Sigmoid colon (tissue), 7 donors: ENCODE measurements at places on chromosomes 7 and 10. TPM values are rescaled to one million over a fixed set of nuclear protein-coding genes. Genes with fewer than 3 reads are reported as not detected.

DNA sequence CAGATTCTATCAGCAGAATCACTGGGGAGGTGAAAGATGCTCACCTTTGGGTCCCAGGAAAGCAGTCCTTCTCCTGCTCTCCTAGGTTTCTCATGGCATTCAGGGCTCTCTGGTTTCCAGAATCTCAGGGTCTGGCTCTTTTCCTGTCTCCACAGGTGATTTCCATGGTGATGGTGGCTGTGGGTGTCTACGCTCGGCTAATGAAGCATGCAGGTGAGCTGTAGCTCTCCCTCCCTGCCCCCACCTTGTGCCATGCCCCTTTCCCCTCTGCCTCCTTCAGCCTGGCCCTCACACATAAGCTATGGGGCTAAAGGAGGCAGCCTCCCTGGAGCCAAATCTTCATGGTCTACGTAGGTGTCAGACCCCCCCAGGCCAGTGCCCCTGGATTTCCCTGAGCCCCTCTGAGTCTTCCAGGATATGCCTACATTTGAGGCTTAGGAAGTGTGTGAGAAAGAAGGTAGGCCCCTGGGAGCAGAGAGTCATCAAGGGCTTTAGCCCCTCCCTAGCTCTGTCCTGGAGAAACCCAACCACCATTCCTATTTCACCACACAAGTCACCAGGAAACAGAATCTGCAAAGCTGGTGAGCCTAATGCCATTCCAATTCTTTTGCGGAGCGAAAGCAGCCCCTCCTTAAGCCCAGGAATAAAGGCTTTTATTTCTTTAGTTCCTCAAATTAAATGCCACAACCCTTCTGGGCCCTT lies 17.2 kb downstream of the TSPAN33 start:
- no peak overlapping the region for H3K27ac ChIP-seq
- H3K36me3 ChIP-seq = no peaks in the 10 kb centered on the region
- no peak overlapping the region for H3K4me3 ChIP-seq
- H3K27me3 ChIP-seq = no peaks in the 10 kb centered on the region

DNA sequence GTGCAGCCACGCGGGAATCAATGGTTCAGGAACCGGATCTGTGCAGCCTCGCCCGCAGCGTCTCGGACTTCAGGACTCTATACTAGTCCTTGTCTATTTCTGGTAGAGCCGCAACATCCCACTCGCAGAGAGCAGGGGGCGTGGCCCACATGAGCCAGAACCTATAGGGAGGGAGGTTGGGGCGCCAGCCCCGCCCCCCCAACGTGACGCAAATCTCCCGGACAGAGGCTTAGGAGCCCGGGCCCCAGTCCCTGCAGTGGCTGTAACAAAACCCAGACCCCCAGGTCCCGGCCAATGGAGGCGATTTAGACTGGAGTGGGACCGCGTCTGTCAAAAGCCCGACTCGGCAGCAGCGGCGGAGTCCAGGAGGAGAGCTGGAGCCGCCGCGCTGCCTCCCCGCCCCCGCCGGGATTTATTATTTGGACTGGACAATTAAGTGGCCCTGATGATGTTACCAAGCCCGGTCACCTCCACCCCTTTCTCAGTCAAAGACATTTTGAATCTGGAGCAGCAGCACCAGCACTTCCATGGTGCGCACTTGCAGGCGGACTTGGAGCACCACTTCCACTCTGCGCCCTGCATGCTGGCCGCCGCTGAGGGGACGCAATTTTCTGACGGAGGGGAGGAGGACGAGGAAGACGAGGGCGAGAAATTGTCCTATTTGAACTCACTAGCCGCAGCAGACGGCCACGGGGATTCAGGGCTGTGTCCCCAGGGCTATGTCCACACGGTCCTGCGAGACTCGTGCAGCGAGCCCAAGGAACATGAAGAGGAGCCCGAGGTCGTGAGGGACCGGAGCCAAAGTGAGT lies at the start of gene NKX2-3:
NKX2-3 (plus strand) TSS at position 256 of the 809 bp plus-strand sequence; CDS start at position 446, 190 bp downstream.
- H3K27me3 ChIP-seq = no peaks in the 10 kb centered on the region
- H3K27ac ChIP-seq = no peak within 1 kb of the TSS
- H3K36me3 ChIP-seq = no peaks in the 10 kb centered on the region
- DNase-seq = peak; percentile 100
- H3K4me1 ChIP-seq = peaks cover 9% of the 10 kb centered on the region

- H3K4me3 ChIP-seq = no peak overlapping the region
- H3K4me1 ChIP-seq = peaks cover 7% of the 10 kb centered on the region
- no peak overlapping the region for H3K27ac ChIP-seq
- no peaks in the 10 kb centered on the region for H3K27me3 ChIP-seq
- DNase-seq = no peak
Observed at GRCh38 chr10:76296957-76297356, 865.5 kb downstream of the LRMDA start.

GRCh38 chr7:141361960-141362359 lies 189.2 kb upstream of the AGK start:
- no peaks in the 10 kb centered on the region for H3K36me3 ChIP-seq
- no peaks in the 10 kb centered on the region for H3K27me3 ChIP-seq
- peaks cover 33% of the 10 kb centered on the region for H3K4me1 ChIP-seq
- no peak for DNase-seq
- peak overlapping the region; percentile 51 for H3K27ac ChIP-seq

Gene C10orf67
- total RNA-seq = not detected

DNA sequence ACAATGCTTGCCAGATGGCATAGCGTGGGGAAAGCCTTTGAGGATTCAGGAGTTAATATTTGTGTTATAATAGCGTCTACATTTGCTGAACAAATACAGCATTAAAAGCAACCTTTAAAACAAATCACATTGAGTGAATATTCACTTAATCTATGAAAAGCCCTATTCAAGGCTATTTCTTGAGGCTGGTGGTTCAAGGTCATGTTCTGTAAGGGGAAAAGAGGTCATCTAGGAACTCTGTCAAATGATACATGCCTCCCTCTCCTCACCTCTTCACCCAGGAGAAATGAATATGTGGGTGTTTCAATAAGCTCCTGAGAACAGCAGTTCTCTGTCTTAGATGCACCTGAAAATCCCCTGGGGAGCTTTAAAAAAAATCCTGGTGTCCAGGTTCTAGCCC lies 303.0 kb downstream of the ELMO1 start:
- no peak for DNase-seq
- no peaks in the 10 kb centered on the region for H3K27me3 ChIP-seq
- H3K36me3 ChIP-seq = no peaks in the 10 kb centered on the region
- H3K27ac ChIP-seq = no peak overlapping the region

Gene SORBS1
- total RNA-seq = 1,403 TPM

DNA sequence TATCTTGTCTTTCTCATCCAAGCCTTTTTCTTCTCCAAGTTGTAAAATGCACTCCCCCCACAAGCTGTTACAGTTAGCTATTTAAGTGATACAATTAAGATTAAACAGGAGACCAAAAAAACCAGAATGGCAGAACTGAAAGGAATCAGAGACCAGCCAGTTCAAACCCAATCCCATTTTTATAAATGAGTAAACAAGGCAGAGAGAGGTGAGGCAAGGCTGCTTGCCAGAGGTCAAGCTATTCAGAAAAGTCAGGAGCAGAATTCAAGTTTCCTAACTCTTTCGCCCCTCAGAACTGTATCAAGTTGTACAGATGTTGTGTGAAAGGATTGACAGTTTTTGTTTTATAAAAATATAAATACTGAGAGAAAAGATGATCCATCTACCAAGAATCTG lies 90.2 kb downstream of the ZFAND4 start:
- no peaks in the 10 kb centered on the region for H3K27me3 ChIP-seq
- peaks cover 12% of the 10 kb centered on the region for H3K4me1 ChIP-seq
- H3K27ac ChIP-seq = no peak overlapping the region
- no peak overlapping the region for H3K4me3 ChIP-seq
- H3K36me3 ChIP-seq = no peaks in the 10 kb centered on the region
- no peak for DNase-seq

GRCh38 chr7:2897023-2897422 lies 52.9 kb upstream of the GNA12 start:
- no peaks in the 10 kb centered on the region for H3K27me3 ChIP-seq
- H3K36me3 ChIP-seq = no peaks in the 10 kb centered on the region
- H3K4me1 ChIP-seq = no peaks in the 10 kb centered on the region
- H3K4me3 ChIP-seq = no peak overlapping the region

GRCh38 chr7:3910054-3910453 lies 609.0 kb downstream of the SDK1 start:
- H3K27me3 ChIP-seq = no peaks in the 10 kb centered on the region
- H3K27ac ChIP-seq = no peak overlapping the region
- H3K4me3 ChIP-seq = no peak overlapping the region
- H3K4me1 ChIP-seq = no peaks in the 10 kb centered on the region
- no peaks in the 10 kb centered on the region for H3K36me3 ChIP-seq

DNA sequence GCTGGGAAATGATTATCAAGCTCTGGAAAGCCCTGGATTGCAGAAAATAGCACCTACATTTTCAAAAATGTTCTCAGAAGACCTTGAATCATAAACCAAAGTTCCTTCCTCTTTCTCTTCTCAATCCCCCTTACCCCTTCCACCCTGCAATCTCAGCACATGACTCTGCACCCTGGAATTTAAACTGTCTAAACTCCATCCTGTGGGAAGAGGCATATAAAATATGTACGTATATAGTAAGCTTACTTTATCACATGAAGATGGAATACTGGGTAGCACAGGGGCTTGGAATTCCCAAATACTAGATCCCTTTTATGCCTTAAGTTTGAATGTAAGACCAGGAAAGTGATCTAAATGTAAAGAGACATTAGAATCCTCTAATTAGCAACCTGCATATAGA lies 7.7 kb downstream of the AGMO start:
- H3K36me3 ChIP-seq = no peaks in the 10 kb centered on the region
- no peaks in the 10 kb centered on the region for H3K4me1 ChIP-seq
- H3K27me3 ChIP-seq = no peaks in the 10 kb centered on the region
- no peak for DNase-seq
- H3K27ac ChIP-seq = no peak overlapping the region

DNA sequence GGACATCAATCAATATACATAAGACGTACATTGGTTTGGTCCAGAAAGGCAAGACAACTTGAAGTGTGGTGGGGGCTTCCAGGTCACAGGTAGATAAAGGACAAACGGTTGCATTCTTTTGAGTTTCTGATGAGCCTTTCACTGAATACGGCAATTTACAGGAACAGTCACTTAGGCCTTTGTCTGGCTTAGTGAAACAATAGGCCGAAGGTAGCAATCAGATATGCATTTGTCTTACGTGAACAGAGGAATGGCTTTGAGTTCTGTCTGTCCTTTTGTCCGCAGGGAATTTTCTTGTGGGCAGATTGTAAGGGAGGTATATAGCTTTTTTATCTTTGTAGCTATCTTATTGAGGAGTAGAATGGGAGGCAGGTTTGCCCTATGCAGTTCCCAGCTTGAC lies 10.8 kb upstream of the STN1 start:
- no peaks in the 10 kb centered on the region for H3K36me3 ChIP-seq
- no peaks in the 10 kb centered on the region for H3K27me3 ChIP-seq
- no peak overlapping the region for H3K4me3 ChIP-seq
- no peak for DNase-seq

Gene TMEM184A
- total RNA-seq = not detected

GRCh38 chr7:139567647-139568345 lies 44.3 kb downstream of the CLEC2L start:
- no peak overlapping the region for H3K4me3 ChIP-seq
- H3K4me1 ChIP-seq = no peaks in the 10 kb centered on the region
- no peak for DNase-seq
- no peak overlapping the region for H3K27ac ChIP-seq
- no peaks in the 10 kb centered on the region for H3K36me3 ChIP-seq

Gene GNGT1
- total RNA-seq = not detected

GRCh38 chr10:14063531-14064285 lies 267.0 kb downstream of the FRMD4A start:
- peaks cover 17% of the 10 kb centered on the region for H3K4me1 ChIP-seq
- H3K27ac ChIP-seq = peak overlapping the region; percentile 27
- H3K4me3 ChIP-seq = no peak overlapping the region
- no peaks in the 10 kb centered on the region for H3K36me3 ChIP-seq

DNA sequence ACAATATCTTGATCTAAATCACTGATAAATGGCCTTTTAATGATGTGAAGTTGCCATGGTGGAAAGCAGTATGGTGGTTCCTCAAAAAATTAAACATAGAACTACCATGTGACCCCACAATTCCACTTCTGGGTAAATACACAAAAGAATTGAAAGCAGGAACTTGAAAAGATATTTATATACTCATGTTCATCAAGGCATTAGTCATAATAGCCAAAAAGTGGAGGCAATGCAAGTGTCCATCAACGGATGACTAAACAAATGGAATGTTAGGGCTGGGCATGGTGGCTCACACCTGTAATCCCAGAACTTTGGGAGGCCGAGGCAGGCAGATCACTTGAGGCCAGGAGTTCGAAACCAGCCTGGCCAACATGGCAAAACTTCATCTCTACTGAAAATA lies 2.0 kb upstream of the DNAJC12 start:
- no peaks in the 10 kb centered on the region for H3K27me3 ChIP-seq
- no peak overlapping the region for H3K27ac ChIP-seq
- no peak for DNase-seq
- H3K36me3 ChIP-seq = no peaks in the 10 kb centered on the region
- peaks cover 11% of the 10 kb centered on the region for H3K4me1 ChIP-seq

Gene SAMD9
- total RNA-seq = 7.5 TPM

- DNase-seq = no peak
- no peaks in the 10 kb centered on the region for H3K27me3 ChIP-seq
- no peak overlapping the region for H3K4me3 ChIP-seq
- no peaks in the 10 kb centered on the region for H3K36me3 ChIP-seq
- H3K27ac ChIP-seq = no peak overlapping the region
Observed at GRCh38 chr10:124655191-124656112, 88.7 kb downstream of the FAM53B start.

DNA sequence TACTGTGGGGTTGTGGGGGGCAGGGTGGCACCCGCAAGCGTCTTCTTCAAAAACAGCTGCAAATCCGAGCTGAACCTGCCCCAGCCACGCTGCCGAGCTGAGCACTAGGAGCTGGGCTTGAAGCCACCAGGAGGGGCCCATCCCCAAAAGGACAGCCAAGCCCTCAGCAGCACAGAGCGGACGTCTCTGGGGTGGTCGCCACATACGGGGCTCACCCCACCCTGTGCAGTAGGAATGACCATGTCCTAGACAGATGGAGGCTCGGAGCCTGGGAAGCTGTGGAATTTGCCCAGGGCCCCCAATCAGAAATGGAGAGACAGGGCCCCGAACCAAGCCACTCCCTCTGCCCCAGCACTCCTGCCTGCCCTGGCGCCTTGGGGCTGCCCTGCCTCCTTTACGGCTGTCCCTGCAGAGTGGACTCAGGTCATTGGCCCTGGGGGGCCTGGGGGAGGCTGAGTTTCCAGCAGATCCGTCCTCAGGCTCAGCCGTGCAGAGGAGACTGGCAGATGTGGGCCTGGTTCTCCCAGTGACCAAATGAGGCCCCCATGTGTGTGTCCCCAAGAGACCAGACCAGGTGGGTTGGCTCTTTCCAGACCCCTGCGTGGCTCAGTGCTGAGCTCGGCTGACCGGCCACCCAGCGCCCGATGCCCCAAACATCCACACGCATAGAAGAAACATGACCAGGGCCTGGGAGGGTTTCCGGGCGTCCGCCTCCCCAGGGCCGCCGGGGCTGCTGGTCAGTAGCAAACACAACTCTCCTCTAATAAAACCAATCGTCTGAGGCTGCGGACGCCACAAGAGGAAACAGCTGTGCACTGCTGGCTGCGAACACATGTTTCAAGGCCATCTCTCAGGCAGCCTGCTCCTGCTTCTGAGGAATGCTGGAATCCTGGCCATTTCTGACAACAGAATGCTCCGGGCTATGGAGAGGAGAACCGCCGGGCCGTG lies 54.9 kb downstream of the PDGFA start:
- no peaks in the 10 kb centered on the region for H3K27me3 ChIP-seq
- no peak overlapping the region for H3K27ac ChIP-seq
- H3K4me1 ChIP-seq = no peaks in the 10 kb centered on the region
- H3K36me3 ChIP-seq = no peaks in the 10 kb centered on the region
